8988T (cell line): ENCODE measurements at places on chromosomes 7 and 10.

- peak; percentile 79 for DNase-seq
Measured at GRCh38 chr7:149125863-149126661, at the start of gene ZNF425. Gene ZNF425, minus strand, starts transcription at chr7:149126324. Its CDS starts 111 bp downstream, at chr7:149126213.

DNA sequence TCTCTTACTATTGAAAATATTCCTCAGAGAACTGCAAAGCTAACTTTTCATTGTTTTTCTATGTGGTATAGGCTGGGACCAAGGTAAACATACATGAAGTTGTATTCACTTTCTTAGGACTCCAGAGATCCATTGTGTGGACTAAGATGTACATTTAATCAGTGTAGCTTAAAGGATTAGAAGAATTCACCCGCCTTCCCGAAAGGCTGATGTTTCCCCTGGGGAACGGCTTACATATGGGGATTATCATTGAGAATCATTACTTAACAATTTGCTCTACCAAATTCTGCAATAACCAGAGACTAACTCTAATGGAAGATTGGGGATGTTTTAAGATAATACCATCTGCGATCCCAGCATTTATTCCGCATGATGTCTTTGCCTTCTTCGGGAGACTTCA, 257.1 kb upstream of the KIAA1217 start:
- DNase-seq, result no peak

DNA sequence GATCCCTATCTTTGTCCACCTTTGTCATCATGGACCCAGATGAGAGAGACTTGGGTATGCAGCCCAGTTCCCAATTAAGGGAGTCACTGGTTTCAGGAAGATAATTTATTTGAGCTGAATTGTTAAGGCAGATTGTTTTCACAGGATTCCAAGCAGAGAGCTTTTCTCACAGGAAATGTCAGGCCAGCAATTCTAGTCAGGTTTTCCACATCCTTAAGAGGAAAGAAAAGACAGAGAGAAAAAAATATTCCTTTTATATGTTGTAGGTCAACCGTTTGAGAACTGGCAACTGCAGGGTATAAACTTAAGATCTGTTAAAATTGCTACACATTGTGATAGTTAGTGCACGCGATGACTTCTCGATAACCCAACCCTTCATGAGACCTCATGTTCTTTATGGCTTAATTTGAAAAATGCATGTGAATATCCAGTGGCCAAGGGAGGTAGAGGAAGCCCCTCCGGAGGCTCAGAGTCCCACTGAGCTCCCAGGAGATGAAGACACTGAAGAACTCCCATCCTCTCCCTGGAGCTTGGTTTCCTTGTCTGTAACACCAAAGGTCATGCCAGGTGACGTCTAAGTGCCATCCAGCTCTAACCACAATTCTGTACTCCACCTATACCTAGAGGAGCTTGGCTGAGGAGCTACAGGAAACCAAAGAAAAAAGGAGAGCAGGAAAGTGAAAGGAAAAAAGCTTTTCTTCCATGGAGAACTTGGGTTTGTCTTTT, 45.6 kb downstream of the MINDY4 start:
- no peak for DNase-seq

DNA sequence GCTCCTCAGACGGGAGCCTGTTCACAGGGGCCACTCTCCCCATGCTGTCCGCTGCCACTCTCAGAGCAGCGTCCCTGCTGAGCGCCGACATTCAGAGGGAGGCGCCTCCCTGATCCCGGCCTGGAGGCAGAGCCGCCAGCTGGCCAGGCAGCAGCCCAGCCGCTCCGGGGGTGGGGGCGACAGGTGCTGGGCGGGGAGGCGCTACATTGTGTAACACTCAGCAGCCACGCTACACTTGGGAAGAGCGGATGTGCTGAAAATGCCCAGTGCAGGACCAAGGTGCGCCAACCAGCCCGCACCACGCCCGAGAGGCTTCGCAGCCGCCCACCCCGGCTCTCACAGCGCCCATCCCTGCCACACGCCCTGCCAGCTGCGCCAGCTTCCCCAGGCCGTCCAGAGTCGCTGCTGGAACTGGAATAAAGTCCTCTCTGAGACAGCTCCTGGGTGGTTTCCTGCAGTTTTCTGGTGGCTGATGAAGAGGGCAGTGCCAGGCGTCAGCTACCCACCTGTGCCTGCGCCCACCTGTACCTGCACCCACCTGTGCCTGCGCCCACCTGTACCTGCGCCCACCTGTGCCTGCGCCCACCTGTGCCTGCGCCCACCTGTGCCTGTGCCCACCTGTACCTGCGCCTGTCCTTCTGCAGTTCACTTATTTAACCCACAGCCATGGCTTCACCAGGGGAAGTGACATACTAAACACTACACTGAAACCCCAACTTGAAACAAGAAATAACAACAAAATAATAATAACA, 25.7 kb downstream of the STK32C start:
- DNase-seq, result no peak

- peak; percentile 76 for DNase-seq
Measured at GRCh38 chr7:953547-954327, 743 bp downstream of the ADAP1 start.

GRCh38 chr10:91034494-91035159, 113.7 kb upstream of the ANKRD1 start:
- DNase-seq, result no peak

DNA sequence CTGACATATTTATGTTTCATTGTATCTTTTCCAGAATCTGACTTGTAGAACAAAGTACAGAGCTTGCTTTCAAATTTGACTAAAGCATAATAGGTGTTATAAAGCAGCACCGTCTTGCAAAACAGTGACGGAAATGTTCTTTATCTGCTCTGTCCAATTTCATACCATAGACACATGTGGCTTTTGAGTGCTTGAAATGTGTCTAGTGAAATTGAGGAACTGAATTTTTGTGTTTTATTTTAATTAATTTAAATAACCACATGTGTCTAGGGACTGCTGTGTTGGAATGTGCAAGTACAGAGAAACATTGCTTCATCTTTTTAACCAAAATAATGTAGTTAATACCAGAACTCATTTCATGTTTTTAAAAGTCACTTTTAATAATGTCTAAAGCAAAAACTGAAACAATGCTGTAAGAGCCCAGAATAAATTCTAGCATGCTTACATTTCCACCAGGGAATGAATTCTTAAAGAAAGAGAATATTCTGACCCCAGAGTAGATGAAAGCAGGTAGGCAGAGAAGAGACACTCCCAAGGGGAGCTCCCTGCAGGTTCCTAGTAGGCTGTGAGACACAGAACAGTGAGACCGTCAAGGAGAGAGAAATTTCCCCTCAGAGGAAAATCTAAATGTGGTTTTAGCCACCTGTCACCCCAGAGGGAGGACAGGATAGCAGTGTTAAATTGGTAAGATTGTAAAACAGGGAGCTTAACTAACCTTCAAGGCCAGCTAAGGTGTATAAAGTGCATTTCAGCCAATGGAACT, 175.3 kb upstream of the KMT2E start:
- DNase-seq, result no peak

GRCh38 chr10:125035136-125035535, 93.2 kb downstream of the ZRANB1 start:
- DNase-seq, result no peak

- no peak for DNase-seq
Measured at GRCh38 chr7:101877882-101878591, 60.6 kb downstream of the CUX1 start.

DNA sequence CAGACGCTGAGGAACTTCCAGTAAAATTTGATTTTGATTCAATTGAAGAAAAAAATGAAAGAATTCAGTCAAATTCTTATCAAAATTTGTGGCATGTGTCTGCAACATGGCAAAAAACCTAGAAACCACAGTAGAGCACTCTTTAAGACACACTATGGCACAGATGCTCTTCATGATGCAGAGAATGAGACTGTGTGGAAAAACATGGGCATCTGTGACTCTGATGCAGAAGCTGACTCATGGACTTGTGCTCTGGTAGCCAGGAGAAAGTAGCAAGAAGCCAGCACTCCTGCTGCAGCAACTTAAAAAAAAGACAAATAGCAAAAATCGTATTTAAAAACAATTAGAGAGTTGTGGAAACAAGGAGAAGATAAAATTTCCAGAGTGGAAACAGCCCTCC, 8.9 kb upstream of the KCNK18 start:
- DNase-seq, result no peak

DNA sequence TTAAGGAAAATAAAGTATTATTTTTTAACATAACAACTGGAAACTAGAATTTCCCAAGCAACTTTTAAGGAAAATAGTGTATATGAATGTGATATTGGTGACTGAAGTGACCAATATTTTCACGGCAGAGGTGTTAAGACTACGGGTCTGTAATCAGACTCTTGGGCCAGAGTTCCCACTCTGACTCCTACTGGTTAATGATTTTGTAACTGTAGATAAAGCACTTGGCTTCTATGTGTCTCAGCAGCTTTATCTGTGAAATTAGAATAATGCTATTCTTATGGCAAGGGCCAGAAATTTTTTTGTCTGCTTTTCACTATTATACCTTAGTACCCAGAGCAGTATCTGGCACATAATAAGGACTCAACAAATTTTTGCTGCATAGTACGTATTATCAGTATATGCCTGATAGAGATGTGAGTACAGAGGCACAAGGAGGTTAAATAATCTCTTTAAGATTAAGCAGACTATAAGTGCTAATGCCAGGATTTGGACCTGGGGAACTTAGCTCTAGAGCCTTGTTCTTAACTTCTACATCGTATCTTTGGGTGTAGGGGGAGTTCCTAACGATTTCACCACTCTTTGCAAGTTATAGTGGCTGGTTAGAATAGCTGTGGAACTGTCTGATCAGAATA, 186.1 kb upstream of the SLC26A5 start:
- no peak for DNase-seq

DNA sequence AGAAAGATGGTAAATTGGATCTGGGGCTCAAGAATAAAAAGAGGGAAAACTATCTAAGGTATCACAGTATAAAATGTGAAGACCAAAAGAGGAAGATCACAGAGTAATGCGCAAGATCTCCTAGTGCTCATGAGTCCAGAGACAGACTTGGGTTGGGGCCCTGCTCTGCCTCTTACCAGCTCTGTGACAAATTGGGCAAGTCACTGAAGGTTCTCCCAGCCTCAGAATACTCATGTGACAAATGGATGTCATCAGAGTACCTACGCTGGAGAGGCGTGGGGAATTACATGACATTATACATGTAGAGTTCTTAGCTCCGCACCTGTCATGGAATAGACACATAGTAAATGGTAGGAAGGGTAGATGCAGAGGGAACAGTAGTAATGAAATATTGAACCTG, 124.4 kb downstream of the DOCK4 start:
- DNase-seq, result no peak

DNA sequence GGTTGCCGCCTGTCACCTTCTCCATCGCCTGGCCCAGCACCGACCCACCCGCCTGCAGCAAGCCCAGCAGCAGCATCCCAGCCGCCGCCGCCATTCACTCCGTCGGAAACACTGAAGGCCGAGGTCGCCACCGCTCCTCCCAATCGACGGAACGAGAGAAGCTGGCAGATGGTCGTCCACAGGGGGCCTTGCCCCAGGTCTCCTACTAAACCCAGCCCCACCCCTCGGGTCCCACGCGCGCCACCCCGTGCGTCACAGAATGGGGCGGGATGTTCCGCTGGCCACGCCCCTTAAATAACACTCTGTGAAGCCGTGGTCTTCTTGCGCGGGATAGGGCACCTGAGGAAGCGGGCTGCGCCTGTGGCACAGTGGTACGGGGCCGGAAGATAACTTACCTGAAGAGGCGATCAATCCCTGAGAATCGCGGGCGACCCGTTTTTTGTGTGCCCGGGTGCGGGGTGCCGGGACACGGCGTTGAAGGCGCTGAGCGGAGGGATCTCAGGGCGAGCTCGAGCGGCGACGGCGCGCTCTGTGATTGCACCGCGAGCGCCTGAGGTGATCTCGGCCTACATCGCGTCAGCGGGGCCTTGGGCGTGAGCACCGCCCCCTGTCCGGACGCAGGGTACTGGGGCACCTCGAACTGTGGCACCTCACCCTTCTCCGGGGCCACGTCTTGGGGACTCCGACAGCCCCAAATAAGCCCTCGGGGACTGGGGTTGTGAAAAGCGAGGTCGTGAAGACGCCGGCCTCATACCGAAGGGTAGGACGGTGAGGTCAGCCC, at the start of gene CYP51A1:
Gene CYP51A1, minus strand, starts transcription at position 207 of the 781 bp plus-strand sequence. Its CDS starts 113 bp downstream, at position 94.
- DNase-seq, result peak; percentile 67

DNA sequence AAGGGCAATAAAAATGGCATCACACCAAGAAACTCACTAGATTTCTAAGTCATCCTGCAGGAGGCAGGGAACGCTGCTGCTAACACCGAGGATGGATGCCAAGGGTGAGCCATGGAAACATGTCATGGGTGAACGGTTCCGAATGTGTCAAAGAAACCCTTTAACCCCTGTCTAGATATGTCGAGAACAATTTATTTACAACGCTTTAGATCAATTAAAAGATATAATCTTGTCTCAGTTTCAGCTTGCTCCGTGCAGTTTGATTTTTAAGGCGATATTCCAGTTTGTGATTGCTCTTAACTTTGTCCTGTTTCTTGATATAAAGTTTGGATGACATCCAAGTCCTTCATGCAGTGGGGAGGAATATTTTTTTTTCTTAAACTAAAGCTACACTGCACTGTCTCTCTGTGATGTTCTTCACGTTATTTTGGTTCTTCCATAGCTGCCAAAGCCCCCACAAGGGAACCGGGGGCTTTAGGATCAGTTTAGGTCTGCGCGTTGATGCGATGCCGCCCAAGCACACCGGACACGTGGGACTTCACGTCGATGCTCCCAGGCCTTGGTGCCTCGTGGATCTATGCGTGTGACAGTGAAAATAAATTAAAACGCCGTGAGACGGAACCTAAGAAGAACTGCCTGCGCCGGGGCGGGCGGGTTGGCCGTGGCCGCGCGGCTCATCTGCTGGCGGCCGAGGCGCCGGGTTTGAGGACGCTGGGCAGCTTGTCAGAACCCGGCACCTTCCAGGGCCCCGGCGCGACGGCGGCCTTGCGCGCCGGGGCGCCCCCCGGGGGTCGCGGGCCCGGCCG, 220.3 kb downstream of the PHTF2 start:
- no peak for DNase-seq

DNA sequence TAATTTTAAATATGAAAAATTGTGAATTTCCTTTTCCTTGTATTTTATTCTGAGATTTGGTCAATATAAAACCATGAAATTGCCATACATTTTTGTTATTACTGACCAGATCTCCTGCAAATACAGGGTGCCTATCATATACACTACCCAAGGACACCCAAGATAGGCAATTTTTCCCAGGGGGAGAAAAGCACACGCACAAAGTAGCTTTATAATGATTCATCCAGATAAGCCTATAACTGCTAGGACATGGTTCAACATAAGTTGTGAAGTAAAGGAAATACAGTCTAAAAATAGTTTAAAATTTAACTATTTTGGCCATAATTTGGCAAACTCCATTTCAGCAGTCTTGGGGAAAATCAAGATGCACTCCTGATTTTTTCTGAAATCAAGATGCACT, 4.8 kb downstream of the RUFY2 start:
- no peak for DNase-seq

GRCh38 chr10:83995738-83996331, 143.5 kb upstream of the GHITM start:
- no peak for DNase-seq

- DNase-seq, result no peak
Measured at GRCh38 chr10:35438718-35439571, 102.6 kb downstream of the CCNY start.

GRCh38 chr7:30212701-30213111, 71.7 kb upstream of the ZNRF2 start:
- no peak for DNase-seq

GRCh38 chr7:78587443-78588044, 789.0 kb downstream of the PHTF2 start:
- DNase-seq, result no peak

- no peak for DNase-seq
Measured at GRCh38 chr10:126844406-126844805, 60.8 kb upstream of the DOCK1 start.
